ENCODE measurements at places on chromosomes 2 and 18.

DNA sequence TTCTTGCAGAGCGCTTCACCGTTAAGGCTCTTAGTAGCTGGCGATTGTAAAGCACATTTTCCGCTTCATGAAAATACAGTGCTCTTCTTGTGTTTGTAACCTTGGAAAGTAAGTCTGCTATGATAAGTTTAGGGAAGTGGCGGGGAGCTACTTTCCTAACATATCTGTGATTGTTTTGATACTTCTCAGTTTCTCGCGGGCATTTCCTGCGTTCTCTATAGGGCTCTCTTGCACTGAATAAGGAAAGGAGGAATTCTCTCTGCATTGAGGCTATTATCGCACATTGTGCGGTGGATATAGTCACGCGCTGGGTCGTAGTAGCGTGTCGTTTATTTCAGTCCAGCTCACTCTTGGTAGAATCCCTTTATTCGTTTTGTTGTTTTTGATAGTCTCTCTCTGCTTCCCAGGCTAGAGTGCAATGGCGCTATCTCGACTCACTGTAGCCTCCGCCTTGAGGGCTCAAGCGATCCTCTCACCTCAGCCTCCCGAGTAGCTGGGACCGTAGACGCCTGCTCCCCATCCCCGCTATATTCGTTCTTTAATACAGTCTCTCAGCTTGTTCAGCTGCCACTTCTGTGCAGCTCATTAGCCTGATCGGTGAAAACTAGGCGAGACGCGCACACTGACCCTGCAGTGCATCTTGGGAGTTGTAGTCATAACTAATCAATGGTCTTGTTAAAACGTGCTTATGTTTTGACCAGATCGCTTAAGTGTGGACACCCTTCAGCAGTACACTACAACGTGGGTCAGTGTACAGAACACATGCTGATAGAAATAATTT is 1.0 kb upstream of the PPP4R3B start:
- peak; percentile 67 for DNase-seq

GRCh38 chr2:237927986-237928385 is 38.8 kb upstream of the UBE2F start:
- no peak for DNase-seq

DNA sequence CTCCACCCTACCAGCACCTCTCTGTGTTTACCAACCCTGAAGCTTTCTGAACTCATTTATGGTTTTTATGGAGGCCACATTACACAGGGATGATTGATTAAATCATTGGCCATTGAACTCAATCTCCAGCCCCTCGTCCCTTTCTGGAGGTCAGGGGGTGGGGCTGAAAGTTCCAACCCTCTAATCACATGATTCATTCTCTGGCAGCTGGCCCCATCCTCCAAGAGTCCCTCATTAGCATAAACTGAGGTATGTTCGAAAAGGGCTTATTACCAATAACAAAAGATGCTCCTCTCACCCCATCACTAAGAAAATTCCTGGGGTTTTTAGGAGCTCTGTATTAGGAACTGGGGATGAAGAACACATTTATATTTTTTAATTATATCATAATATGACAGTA is 92.3 kb downstream of the DIS3L2 start:
- no peak for DNase-seq

GRCh38 chr2:204022550-204022949 is 86.0 kb downstream of the ICOS start:
- DNase-seq: no peak

All from NCI-H345 (cell line).